ENCODE measurements at places on chromosomes 2 and 18. TPM values are rescaled to one million over a fixed set of nuclear protein-coding genes. Genes with fewer than 3 reads are reported as not detected.

DNA sequence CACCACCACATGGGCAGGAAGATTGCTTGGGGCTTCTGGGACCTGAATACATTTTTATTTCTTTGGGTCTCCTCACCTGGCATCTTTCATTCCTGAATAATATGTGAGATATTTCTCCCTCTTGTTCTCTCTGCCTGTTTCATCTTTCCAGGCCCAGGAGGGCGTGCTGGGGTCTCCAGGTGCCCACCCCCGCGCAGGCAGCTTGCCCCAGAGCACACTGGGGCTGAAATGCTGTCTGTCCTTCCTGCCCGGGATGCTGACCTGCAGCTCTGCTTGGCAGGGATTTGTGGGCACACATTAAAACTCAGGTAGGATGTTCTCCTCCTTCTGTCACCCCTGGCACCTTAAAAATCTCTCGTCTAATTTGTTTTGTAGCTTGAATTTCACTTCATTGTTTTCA, 39.7 kb upstream of the TEX51 start:
- no peak for DNase-seq

ADRA2B gene
- polyA plus RNA-seq = 2.7 TPM

GRCh38 chr2:239285071-239285931, 115.5 kb downstream of the HDAC4 start:
- DNase-seq = no peak

ITGA6 gene
- 98.3 TPM for polyA plus RNA-seq

DNA sequence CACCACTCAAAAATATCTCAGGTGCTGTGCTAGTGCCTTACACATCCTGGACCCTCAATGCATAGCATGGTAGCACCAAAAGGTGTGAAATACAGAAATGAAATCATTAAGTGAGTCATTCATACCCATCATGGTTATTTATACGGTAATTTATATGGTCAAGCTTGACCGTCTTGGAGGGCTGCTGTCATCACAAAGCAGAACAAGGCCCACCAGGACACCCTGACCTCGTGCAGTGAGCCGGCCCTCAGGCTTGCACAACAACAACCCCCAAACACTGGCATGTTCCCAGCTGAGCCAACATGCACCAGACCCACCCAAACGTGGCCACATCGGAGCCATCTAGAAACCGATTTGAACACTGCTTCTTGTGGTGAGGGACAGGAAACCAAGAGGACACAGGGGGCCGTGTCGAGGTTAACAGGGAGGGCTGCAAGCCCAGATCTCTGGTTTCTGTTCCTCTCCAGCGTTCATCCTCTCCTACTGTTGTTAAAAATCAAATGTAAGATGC, 378.5 kb upstream of the ID2 start:
- no peak for DNase-seq

- peak; percentile 12 for DNase-seq
Observed at GRCh38 chr18:27411911-27412310, 226.8 kb upstream of the CHST9 start.

DNA sequence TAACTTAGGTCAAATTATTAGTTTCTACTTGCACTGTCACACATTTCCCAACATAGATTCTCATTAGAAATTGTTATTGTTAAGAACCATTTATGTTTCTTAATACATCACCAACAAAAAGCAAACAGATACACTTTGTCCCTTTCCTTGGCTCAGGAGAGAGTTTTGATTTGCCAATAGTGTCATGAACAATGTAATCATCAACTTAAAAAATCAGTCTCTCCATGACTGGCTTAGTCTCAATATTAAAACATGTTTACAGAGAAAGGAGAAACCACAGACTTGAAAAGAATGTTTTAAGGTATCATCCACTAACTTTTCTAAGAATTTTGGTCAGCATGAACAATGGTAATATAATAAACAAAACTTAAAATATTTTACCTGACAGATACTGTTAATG, 416.5 kb upstream of the KCNH7 start:
- DNase-seq = no peak

Measured in hindlimb muscle (tissue), 1 donor.